ENCODE measurements at places on chromosomes 16 and 17.

DNA sequence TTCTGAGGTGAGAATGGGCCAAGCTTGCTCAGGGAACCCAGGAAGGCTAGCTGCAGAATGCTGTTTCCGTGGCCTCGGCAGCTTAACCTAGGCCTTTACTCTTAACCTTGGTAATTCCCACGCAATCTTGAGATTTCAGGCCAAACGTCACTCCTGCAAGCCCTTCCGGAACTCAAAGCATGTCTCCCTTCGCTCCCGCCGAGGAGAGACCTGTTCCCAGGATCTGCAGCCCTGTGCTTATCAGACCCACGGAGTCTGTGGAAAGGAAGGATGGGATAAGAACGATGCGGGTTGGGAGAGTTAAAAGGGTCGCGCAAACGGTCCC lies 524 bp upstream of the ZFP3 start:
- H3K36me3 ChIP-seq, result peaks cover 3% of the 10 kb centered on the region
- H3K4me3 ChIP-seq, result peak overlapping the region; percentile 91

DNA sequence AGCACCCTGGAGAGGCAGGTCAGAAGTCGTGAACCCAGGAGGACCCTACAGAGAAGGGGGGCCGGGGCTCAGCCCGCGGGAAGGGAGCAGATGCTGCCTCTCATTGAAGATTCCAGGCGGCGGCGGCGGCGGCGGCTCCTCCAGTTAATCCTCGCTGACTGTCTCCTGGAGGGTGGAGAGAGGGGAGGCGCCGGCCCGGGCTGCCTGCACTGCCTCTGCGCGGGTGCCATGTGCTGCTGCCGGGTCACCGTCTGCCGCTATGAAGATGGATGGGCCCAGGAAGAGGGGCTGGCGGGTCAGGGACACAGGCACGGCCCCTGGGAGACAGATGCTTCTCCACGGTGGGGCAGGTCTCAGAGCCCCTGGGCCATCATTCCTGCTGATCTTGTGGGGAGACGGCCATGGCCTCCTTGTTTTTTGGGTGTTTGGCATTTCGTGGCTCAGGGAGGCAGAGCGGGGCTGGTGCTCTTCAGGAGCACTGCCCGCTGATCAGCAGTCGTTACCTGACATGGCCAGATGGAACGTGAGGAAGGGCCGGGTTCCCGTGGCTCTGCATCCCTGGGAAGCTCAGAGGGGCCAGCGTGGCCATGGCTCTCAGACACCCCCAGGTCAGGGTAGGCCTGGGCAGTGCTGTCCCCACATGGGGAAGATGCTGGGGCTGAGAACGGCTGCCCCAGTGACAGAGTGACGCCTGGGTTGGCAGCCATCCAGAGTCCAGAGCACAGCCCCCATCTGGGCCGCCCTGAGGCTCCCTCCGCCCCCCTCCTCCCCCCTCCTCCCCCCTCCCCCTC lies 36.1 kb downstream of the GINS2 start:
- peak; percentile 24 for DNase-seq
- H3K27ac ChIP-seq, result no peak overlapping the region
- peaks cover 39% of the 10 kb centered on the region for H3K36me3 ChIP-seq
- H3K4me1 ChIP-seq, result peaks cover 10% of the 10 kb centered on the region
- no peak overlapping the region for H3K4me3 ChIP-seq
- no peaks in the 10 kb centered on the region for H3K27me3 ChIP-seq

- H3K36me3 ChIP-seq, result no peaks in the 10 kb centered on the region
- H3K27me3 ChIP-seq, result peaks cover 2% of the 10 kb centered on the region
- H3K4me3 ChIP-seq, result no peak overlapping the region
- H3K4me1 ChIP-seq, result peaks cover 6% of the 10 kb centered on the region
- no peak overlapping the region for H3K27ac ChIP-seq
These were observed 20.5 kb downstream of the TMEM114 start for GRCh38 chr16:8569650-8570346.

- no peak overlapping the region for H3K27ac ChIP-seq
- H3K4me1 ChIP-seq, result no peaks in the 10 kb centered on the region
- H3K27me3 ChIP-seq, result no peaks in the 10 kb centered on the region
- DNase-seq, result no peak
These were observed 19.0 kb downstream of the KCNG4 start for GRCh38 chr16:84220851-84221250.

GRCh38 chr17:371583-371982 lies 19.0 kb upstream of the RPH3AL start:
- H3K36me3 ChIP-seq, result no peaks in the 10 kb centered on the region
- H3K27me3 ChIP-seq, result peaks cover 3% of the 10 kb centered on the region
- H3K4me1 ChIP-seq, result no peaks in the 10 kb centered on the region
- H3K4me3 ChIP-seq, result no peak overlapping the region
- no peak overlapping the region for H3K27ac ChIP-seq

DNA sequence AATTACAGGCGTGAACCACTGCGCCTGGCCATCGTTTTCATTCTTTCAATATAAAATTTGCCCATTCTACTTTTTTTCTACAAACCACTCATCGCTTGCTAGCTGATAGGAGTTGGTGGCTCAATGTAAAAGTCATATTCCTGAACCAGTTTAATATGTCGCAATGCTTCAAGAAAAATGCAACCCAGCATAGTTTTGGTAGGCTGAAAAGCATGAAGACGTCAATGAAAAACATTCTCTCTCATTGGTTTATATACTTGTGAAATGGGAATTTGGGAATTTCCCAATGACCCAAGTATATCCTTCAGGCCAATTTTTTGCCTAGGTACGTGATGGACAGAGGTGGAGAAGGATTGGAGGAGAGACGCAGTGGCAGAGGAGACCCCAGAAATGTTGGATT lies 26.9 kb downstream of the USP43 start:
- no peak overlapping the region for H3K4me3 ChIP-seq
- H3K27me3 ChIP-seq, result peaks cover 2% of the 10 kb centered on the region
- no peak for DNase-seq
- H3K27ac ChIP-seq, result no peak overlapping the region
- H3K4me1 ChIP-seq, result no peaks in the 10 kb centered on the region
- H3K36me3 ChIP-seq, result no peaks in the 10 kb centered on the region

GRCh38 chr16:71855937-71856662 lies 10.3 kb downstream of the ATXN1L start:
- H3K27me3 ChIP-seq, result no peaks in the 10 kb centered on the region
- H3K4me3 ChIP-seq, result no peak overlapping the region
- peak; percentile 35 for DNase-seq
- peak overlapping the region; percentile 54 for H3K27ac ChIP-seq
- peaks cover 8% of the 10 kb centered on the region for H3K36me3 ChIP-seq
- H3K4me1 ChIP-seq, result peaks cover 67% of the 10 kb centered on the region

GRCh38 chr17:70086516-70086915 lies 11.5 kb downstream of the KCNJ16 start:
- H3K27ac ChIP-seq, result no peak overlapping the region
- no peaks in the 10 kb centered on the region for H3K27me3 ChIP-seq
- no peak for DNase-seq

DNA sequence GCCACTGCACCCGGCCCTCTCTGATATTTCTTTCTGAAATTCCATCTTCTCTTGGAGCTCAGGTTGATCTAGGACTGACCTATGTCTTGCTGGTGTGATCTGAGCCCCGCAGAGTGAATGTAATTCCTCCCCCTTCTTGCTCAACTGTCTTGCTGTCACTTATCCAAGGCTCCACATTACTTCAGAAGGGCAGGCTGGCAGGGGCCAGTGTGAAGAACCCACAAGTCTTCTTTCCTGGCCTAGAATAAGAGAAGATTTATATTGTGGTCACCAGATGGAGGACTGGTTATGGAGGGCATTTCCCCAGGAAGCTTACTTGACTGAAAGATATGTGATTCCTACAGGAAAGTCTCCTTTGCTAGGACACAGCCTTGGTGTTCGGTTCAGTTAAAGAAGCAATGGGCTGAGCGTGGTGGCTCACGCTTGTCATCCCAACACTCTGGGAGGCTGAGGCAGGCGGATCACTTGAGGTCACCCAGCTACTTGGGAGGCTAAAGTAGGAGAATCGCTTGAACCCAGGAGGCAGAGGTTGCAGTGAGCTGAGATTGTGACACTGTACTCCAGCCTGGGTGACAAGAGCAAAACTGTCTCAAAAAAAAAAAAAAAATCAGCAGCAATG lies 13.4 kb downstream of the ITGAL start:
- no peaks in the 10 kb centered on the region for H3K27me3 ChIP-seq
- DNase-seq, result no peak
- H3K4me3 ChIP-seq, result no peak overlapping the region
- H3K4me1 ChIP-seq, result peaks cover 70% of the 10 kb centered on the region
- no peak overlapping the region for H3K27ac ChIP-seq
- H3K36me3 ChIP-seq, result peaks cover 94% of the 10 kb centered on the region

GRCh38 chr16:54242199-54242598 lies 44.4 kb downstream of the IRX3 start:
- H3K27ac ChIP-seq, result no peak overlapping the region
- no peaks in the 10 kb centered on the region for H3K4me1 ChIP-seq
- no peaks in the 10 kb centered on the region for H3K36me3 ChIP-seq
- no peak overlapping the region for H3K4me3 ChIP-seq
- peaks cover 28% of the 10 kb centered on the region for H3K27me3 ChIP-seq

GRCh38 chr17:1074886-1075605 lies 78.1 kb downstream of the TIMM22 start:
- no peaks in the 10 kb centered on the region for H3K27me3 ChIP-seq
- H3K4me3 ChIP-seq, result no peak overlapping the region
- no peak overlapping the region for H3K27ac ChIP-seq
- no peaks in the 10 kb centered on the region for H3K4me1 ChIP-seq
- no peak for DNase-seq

DNA sequence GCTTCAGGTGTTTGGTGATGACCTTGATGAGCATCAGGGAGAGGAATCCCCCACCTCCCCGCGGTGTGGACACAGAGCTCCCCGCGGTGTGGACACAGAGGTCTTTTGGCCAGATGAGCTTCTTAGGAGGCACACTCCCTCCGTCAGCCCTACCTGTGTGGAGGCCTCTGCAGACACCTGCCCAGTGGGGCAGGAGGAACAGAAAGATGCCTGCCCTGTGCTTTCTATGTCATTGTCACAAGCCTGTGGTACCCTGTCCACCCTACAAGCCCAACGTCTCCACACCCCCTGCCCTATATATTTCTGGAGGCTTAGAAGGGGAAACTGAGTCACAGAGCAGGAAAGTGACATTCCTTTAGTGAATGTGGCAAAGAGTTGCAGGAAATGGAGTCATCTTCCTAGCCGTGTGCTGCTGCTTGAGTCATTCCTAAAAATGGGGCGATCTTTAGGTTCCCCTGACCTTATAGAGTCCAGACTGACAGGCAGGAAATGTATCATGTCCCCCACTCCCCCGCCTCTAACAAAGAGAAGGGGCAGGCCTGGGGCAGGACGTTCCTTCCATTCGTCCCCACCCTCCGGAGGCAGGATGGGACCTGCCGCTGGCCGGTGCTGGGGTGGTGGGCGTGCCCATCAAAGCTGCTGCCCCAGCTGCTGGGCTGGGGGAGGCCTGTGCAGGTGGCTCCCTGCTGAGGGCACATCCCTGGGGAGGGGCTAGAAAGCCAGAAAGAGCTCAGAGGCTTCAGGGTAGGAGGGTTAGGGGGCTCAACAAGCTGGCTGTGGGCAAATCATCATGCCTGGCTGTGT lies 1.0 kb upstream of the C16orf74 start:
- peaks cover 61% of the 10 kb centered on the region for H3K27me3 ChIP-seq
- peaks cover 19% of the 10 kb centered on the region for H3K4me1 ChIP-seq
- no peak overlapping the region for H3K27ac ChIP-seq
- H3K4me3 ChIP-seq, result no peak overlapping the region
- H3K36me3 ChIP-seq, result no peaks in the 10 kb centered on the region

DNA sequence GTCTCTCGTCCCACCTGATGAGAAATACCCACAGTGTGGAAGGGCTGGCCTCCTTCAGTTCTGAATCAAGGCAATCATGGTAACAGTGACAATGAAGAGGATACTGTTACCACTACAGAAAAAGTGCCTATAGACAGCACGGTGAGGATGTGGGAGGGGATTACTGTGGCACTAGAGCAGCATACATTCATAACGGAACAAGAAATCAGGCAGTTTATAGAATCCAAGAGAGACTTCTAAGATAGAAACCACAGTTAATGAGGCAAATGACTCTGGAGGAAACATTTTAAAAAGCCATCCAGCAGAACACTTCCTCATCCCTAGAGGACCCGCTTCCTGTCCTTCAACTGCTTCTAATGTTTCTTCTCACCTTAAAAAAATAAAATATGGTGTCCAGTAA lies 2.7 kb downstream of the RUSF1 start:
- H3K27me3 ChIP-seq, result no peaks in the 10 kb centered on the region
- H3K4me1 ChIP-seq, result peaks cover 6% of the 10 kb centered on the region
- H3K36me3 ChIP-seq, result peaks cover 5% of the 10 kb centered on the region
- no peak for DNase-seq
- H3K4me3 ChIP-seq, result no peak overlapping the region

- peaks cover 3% of the 10 kb centered on the region for H3K4me1 ChIP-seq
- H3K27ac ChIP-seq, result no peak overlapping the region
- no peak overlapping the region for H3K4me3 ChIP-seq
- DNase-seq, result no peak
- no peaks in the 10 kb centered on the region for H3K36me3 ChIP-seq
These were observed 22.8 kb downstream of the TEX2 start for GRCh38 chr17:64240261-64240740.

DNA sequence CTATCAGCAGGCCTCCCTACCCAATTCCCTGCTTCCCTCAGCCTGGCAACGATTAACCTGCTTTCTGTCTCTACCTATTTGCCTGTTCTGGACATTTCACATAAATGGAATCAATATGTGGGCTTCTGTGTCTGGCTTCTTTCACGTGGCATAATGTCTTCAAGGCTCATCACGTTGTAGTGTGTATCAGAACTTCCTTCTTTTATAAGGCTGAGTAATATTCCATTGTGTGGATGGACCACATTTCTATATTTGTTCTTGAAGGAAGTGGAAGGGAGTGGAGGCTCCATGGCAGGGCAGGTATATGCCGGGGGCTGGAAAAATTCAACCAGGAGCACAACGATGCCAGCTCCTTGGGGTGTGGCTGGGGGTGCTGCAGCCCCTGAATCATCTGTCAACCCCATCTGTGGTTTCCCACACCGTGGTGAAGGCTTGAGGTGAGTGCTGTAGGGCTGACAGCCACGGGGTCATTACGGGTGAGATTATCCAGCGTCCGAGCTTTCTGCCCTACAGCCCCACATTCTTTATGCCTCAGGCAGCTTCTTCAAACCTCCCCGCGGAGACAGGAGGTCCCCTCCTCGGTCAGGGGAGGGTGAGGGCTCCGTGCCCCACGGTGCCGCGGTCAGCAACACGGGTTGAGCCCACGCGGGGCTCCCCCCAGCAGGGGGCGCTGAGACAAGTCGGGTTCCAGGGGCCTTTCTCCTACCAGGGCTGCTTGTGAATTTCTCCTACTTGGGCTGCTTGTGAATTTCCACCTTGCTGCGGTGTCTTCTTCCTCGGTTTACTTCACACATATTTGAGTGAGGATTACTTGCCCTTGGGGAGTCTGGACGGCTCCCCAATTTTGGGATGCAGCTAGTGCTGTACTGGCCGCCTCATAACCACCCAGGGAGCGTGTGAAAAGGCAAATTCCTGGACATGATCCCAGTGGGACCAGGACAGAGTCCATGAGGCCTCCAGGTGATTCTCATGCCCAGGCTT lies 18.3 kb upstream of the WFIKKN2 start:
- peaks cover 23% of the 10 kb centered on the region for H3K27me3 ChIP-seq
- H3K27ac ChIP-seq, result no peak overlapping the region
- DNase-seq, result peak; percentile 56
- H3K4me1 ChIP-seq, result no peaks in the 10 kb centered on the region
- peak overlapping the region; percentile 26 for H3K4me3 ChIP-seq
- H3K36me3 ChIP-seq, result no peaks in the 10 kb centered on the region
